ENCODE measurements at places on chromosomes 7 and 10. TPM values are rescaled to one million over a fixed set of nuclear protein-coding genes. Genes with fewer than 3 reads are reported as not detected.

- no peak for DNase-seq
Observed at GRCh38 chr7:36148422-36149065, 4.5 kb upstream of the EEPD1 start.

DNA sequence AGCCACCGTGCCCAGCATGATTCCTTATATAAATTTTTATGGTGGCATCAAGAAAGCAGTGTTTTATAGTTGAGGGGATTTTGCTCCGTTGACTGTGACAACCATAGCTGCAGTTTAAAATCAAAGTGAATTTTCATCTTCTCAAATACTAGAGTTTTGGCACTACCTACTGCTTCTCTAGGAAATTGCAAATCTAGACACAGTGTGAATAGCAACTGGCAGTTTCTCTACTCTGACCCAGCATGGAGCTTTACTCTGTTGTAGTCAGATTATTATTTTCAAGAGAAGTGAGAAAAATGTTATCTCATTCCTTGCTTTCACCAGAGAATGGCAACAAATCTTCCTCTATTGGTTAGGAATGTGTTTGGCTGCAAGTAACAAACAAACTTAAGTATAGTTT is 22.9 kb downstream of the MCM10 start:
- no peak for DNase-seq

DNA sequence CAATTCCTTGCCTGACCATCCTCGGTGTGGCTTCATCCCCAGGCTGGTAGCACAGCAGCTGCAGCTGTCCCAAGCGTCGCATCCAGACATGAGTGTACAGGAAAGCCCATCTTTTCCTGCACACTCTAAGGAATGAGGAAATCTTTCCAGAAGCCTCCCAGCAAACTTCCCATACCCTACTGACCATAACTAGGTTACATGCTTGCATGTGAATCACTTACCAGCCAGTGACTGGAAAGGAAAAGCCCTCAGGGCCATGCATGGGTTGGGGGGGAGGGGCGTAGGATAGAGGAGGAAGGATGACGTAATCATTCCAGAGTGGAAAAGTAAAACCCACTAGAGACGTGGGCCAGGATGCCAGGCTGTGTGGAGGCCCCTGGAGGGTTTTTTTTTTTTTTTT is 18.9 kb upstream of the ZNF212 start:
- DNase-seq, result no peak

DNA sequence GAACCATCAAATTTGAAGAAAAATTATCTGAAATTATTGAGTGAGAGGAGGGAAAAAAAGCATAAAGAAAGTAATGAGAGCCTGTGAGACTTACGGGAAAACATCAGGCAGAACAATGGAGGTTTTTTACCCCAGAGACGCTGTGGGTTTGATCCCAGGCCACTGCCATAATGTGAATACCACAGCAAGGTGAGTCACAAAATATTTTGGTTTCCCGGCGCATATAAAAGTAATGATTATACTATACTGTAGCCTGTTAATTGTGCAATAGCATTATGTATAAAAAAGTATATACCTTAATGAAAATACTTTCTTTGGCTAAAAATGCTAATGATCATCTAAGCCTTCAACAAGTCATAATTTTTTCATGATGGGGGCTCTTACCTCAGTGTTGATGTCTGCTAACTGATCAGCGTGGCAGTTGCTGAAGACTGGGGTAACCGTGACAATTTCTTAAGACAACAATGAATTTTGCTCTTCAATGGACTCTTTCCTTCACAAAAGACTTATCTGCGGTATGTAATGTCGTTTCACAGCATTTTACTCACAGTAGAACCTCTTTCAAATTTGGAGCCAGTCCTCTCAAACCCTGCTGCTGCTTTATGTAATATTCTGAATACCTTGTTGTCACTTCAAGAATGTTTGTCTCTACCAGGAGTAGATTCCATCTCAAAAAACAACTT is 97.0 kb upstream of the FAM20C start:
- DNase-seq, result no peak

DNA sequence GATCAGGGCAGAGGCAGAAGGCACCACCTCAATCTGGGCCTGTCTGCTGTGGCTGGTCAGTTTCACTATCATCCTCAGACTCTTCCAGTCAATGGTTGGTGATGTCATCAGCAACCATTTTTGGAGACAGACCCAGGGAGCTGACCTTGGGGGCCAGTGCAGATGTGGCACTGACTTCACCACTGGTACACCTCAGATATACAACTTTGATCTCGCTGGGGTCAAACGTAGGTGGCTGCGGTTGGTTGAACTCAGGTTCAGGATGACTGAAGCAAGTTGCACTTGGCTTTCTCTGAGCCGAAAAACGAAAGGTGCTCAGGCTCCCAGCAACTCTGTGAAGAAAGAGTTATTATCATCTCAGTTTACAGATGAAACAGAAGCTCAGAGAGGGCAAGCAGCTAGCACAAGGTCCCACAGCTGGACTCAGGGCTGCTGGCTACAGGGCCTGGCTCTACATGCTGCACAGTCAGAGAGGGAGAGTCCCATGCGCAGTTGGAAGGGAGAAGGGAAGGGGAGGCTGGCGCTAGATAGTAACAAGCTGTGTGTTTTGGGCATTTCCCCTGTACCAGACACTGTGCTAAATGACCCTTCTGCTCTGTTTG is 27.2 kb downstream of the ANKRD16 start:
- no peak for DNase-seq

The GPR146 gene
- total RNA-seq, result 4.1 TPM

The AKR1C2 gene
- not detected for total RNA-seq

Measured in activated naive CD8-positive, alpha-beta T cell treated with anti-CD3 and anti-CD28 coated beads, Interleukin-2, amount 10 ng/mL, durations not matched to agents 7 days and 5 days (primary cell).